ENCODE measurements at places on chromosomes 1 and 21.

GRCh38 chr1:27137544-27138075 is 17.3 kb downstream of the SLC9A1 start:
- DNase-seq: no peak

GRCh38 chr1:43101061-43101460 is 71.0 kb downstream of the EBNA1BP2 start:
- DNase-seq: no peak

DNA sequence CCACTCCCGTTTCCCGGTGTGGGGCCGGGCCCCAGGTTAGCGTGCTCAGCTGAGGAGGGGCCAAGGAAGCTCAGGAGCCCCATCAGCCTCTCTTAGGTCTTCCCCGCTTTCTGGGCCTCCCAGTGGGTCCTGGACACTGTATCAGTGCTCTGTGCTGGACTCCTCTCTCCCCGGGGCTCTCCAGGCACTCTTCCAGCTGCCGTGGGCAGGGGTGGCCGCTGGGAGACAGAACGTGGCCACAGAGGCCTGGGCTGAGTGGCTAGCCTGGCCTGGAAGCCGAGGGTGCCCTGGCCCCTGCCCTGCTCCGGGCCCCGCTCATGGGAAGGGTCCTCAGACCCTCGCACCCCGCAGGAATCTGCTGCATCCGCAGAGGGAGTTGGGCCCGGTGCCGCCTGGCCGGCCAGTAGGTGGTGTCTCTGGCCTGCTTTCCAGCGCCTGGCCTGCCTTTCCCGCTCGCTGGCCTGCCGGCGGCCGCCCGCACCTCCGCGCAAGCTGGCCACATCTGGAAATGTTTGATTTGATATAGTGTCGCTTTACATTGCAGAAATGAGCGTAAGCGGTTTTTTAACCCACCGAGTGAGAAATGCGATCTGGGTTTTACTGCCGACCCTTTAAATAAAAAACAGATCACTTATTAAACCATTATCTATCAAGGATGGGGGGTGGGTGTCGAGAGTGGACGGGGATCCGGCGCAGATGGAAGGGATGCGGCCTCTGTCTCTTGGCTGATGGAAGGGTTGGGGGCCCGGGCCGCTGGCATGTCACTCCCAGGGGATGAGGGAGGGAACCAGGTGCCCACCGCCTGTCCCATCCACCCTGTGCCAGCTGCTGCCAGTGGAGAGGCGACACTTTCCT is 74.4 kb upstream of the TTC34 start:
- DNase-seq: peak; percentile 66

DNA sequence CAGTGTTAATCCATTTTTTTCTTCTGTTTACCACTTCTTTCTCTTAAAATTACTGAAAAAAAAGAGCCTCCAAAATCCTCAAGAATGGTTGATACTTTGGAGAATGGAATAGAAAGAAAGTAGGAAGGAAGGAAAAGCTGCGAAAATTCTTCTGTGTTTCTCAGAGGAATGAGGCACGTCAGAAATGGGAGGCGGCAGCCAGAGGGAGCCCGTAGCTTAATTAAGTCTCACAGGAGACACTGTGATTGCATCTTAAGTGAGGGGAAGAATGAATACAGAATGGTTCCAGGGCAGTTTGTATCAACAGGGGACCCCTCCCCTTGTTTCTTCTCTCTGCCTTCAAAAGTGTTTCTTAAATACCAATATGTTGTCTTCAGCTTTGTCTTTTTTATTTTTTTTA is 1099.5 kb downstream of the PLA2G4A start:
- no peak for DNase-seq

GRCh38 chr1:211653293-211653692 is 22.1 kb downstream of the NEK2 start:
- no peak for DNase-seq

DNA sequence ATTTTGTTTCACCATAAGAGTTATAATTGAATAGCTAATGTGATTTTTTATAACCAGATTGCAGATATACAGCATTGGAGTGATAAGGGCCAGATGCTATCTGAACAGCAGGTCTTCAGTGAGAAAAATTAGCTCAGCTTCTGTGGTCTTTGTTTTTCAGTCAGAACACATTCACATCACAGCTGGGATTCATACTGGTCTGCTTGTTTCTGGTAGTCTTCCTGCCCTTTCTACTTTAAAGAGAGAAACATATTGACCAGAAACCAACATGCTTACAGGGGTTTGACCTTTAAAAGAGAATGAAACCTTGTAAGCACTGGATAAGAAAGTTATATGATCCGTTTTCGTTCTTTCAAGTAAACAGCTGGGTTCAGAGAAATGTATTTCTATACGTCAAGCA is 213.7 kb upstream of the TMPRSS15 start:
- DNase-seq: no peak

- DNase-seq: peak; percentile 42
Observed at GRCh38 chr1:24118410-24119242, 6.7 kb upstream of the MYOM3 start.

- peak; percentile 71 for DNase-seq
Observed at GRCh38 chr1:25037174-25038074, 107.3 kb upstream of the RUNX3 start.

DNA sequence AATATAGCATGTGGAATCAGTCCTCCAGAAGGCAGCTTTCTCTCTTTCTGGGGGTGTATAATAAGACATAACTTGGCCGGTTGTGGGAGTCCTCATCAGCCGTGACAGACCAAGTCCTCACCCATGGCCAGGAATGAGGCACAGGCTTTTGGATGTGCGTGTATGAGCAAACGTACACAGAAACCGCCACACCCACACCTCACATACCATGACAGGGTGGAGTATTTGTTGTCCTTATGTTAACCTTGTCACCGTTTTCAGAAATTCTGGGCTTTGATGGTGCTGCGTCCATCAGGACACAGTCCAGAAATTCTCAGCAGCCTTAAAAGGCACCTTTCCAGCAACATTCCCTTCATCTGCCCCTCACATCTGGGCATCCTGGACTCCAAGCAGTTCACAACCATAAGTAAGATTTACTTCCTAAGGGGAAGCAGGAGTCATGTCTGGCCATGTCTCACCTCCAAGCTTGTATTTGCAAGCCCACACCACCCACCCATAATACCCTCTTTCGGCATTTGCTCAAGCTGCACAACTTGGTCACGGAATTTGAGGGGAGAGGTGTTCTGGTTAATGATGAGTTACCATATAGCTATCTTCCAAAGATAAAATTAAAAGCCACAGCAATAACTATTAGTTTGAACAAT is 12.4 kb downstream of the C1orf116 start:
- DNase-seq: no peak

- no peak for DNase-seq
Observed at GRCh38 chr1:167668108-167668507, 38.1 kb downstream of the RCSD1 start.

DNA sequence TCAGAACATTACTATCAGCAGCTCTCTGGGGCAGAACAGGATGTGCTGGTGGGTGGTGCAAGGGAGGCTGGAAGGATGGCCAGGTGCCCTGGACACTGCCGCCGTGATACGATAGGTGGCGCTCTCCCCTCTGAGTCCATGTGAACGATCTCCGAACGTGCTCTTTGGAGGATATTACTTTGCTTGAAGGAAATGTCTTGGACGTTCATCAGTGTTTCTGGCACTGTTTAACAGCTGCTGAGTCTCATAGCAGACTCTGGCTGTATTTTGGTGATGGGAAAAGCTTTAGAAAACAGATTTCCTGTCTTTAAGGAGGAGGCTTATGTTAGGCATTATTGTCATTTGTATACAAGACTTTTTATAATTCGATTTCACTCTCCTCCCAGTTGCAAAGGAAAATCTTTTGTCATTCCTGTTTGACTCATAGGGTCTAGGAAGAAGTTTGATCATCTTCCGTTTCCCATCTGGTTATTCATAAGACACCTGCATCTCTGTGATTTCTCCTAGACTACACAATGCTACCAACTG is 386.2 kb upstream of the ADGRL2 start:
- peak; percentile 52 for DNase-seq

DNA sequence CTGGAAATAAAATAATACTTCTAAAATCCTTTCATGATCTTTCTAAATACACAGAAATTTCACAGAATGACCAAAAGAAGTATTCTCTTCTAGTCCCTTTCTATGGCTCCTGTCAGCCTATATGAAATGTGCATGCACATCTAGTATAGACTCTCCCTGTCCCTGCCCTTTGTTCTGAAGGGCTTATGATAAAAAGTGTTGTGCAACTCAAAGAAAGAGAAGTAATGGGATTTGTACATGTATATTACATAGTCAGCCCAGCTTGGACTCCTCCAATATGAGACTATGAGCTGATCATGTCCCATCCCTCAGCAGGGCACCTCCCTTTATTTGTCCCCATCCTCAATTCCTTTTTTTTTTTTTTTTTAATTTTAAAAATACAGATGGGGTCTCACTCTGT is 42.1 kb upstream of the LAX1 start:
- DNase-seq: no peak

- no peak for DNase-seq
Observed at GRCh38 chr21:44925378-44925755, 4.7 kb upstream of the ITGB2 start.

- DNase-seq: no peak
Observed at GRCh38 chr1:223153177-223154119, 10.4 kb upstream of the TLR5 start.

- no peak for DNase-seq
Observed at GRCh38 chr1:247452447-247453039, 5.4 kb downstream of the OR2B11 start.

DNA sequence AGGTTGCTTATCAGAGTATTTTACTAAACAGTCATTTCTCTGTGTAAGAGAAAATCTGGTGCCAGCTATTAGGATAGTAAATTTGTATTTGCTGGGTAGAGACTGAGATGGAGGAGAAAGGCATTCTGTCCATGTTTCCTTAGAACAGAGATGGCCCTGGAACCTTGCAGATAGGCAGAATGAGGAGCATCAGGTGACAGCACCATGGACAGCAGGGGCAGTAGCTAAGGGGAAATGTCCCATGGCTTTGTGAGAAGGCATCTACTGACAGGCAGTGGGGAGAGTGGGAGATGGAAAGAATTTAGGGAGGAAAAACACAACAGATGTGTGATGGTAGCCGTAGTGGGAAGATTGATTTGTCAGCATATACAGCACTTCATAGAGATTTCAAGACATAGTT is 105.0 kb downstream of the PRRX1 start:
- DNase-seq: no peak

GRCh38 chr1:231395076-231395997 is 26.8 kb downstream of the EGLN1 start:
- no peak for DNase-seq

GRCh38 chr1:196027127-196027526 is 581.1 kb downstream of the KCNT2 start:
- DNase-seq: no peak

DNA sequence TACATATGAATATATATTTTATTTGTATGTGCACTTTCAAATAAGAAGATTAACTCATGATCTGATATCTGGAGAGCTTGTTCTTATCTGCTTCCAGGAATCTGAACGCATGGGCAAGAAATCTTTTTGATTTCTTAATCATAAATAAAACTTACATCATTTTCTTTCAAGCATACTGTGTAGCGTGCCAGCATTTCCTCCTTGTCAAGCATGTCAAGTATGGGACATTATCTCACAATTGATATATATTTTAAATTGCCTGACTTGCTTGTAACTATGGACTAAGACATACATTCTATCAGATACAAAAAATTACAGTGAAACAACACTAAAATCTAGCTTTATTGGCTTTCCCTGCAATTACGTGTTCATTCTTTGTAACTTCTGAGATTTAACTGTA is 1128.2 kb downstream of the PLA2G4A start:
- DNase-seq: no peak

GRCh38 chr1:93638981-93639380 is 42.7 kb downstream of the BCAR3 start:
- DNase-seq: no peak

DNA sequence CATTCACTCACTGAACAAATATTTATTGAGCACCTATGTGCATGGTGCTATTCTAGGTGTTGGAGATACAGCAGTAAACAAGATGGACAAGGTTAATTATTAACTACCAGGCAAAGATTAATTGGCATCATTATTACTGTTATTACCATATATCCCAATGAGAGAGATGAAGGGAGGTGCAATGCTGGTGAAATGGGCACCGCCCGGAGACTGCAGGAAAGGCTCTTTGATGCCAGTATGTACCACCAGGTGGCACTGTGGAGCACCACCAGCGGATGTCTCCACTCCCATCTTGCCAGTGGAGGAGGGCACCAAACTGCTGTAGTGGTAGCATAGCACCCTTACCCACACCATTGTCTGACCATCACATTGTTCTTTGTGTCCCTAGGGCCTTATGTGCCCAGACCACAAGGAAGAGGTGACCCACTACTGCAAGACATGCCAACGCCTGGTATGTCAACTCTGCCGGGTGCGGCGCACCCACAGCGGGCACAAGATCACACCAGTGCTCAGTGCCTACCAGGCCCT is 3.0 kb downstream of the TRIM46 start:
- peak; percentile 99 for DNase-seq

DNA sequence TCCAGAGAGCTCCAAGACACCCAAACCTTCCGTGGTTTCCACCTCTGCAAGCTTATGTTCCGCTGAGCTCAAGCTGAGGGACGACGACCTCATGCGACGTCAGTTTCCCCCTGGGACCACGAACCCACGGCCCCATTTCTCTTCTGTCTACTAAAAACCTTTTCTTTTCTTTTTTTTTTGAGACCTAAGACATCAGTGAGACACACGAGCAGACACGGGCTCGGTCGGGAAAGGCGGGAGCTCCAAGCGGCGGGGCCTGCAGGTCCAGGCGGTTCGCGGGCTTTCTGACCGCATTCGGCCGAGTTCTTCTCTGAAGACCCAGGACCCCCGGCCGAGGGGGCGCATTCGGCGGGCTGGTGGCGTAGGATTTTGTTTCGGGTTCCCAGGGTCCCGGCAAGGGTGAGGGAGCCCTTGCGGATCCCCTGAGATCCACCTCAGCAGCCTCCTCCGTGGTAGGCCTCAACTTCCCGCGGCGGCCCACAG is 402 bp downstream of the C21orf58 start:
- no peak for DNase-seq

DNA sequence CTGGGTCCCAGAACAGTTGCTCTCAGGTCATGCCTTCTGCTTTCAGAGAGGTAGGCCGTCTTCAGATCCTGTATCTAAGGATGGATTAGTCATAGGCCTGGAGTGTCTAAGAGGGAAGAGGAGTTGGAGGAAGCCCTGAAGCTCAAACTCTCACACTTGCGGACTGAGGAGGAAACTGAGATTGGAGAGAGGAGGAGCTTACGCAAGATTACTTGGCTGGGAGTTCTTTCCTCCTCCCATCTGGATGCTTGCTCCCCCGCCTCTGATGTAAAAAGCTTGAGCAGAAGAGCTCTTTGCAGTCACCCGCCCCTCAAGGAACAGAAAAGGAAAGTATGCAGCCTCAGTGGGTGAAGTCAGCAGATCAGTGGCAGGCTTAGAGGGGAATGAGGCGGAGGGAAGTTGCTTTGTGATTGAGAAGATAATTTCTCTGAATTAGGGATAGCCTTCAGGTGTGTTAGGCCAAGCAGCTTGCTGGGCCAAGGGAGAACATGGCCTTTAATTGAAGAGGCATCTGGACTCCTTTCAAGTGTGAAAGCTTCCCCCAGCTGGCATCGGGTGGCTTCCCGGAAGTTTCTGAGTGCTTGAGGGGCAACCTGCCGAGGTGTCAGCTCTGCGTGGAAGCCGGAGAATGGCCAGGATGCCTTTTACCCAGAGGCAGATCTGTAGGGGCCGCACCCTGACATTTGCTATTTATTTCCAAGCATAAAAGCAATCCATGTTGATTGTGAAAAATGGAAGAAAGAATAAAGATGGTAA is 6.6 kb downstream of the ADORA1 start:
- no peak for DNase-seq

GRCh38 chr1:207241164-207241934 is 80.1 kb upstream of the CD55 start:
- peak; percentile 42 for DNase-seq

Measured in HuH-7 (cell line).